Large intestine (tissue), 12 donors: ENCODE measurements at places on chromosomes 3 and 15.

GRCh38 chr15:38625886-38626285, 61.3 kb upstream of the RASGRP1 start:
- DNase-seq, result no peak

- no peak for DNase-seq
Observed at GRCh38 chr3:113839551-113839950, 963 bp downstream of the GRAMD1C start.

DNA sequence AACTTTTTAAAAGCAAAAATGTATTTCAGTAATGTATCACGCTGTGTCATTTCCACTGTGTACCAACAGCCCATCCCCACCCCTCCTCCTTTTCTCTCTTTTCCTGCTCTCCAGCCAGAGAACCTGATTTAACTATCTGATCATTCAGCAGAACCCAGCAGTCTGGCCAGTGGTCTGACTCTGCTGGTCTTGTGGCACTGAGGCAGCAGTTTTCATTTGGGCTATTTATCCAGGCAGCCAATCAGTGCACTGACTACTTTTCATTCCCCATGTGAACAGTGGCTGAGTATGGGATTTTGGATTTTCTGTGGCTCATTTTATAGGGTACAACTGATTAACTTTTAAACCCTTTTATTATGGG, 56.3 kb downstream of the GPR171 start:
- no peak for DNase-seq

GRCh38 chr3:14274999-14275961, 96.7 kb downstream of the LSM3 start:
- no peak for DNase-seq

- DNase-seq, result no peak
Observed at GRCh38 chr15:47887241-47887800, 170.0 kb downstream of the SEMA6D start.

DNA sequence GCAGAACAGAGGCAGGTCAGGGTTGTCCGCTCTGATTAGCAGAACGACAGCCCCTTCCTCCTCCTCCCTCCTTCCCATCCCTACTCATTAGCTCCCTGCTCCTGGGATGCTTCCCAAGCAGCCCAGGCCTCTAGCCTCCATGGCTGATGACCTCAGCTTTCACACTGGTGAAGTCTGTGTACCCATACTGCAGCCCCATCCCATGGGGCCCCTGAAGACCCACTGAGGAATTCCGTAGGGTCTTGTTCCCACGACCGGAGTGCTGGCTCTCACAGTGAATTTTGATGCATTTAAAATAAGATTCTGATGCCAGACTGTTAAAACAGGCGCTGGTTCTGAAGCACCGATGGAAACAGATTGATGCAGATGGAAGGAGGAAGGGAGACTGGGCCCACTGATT, 36.1 kb downstream of the GOLGA6A start:
- no peak for DNase-seq

GRCh38 chr15:40092256-40092978, 16.3 kb downstream of the BMF start:
- DNase-seq, result peak; percentile 75

DNA sequence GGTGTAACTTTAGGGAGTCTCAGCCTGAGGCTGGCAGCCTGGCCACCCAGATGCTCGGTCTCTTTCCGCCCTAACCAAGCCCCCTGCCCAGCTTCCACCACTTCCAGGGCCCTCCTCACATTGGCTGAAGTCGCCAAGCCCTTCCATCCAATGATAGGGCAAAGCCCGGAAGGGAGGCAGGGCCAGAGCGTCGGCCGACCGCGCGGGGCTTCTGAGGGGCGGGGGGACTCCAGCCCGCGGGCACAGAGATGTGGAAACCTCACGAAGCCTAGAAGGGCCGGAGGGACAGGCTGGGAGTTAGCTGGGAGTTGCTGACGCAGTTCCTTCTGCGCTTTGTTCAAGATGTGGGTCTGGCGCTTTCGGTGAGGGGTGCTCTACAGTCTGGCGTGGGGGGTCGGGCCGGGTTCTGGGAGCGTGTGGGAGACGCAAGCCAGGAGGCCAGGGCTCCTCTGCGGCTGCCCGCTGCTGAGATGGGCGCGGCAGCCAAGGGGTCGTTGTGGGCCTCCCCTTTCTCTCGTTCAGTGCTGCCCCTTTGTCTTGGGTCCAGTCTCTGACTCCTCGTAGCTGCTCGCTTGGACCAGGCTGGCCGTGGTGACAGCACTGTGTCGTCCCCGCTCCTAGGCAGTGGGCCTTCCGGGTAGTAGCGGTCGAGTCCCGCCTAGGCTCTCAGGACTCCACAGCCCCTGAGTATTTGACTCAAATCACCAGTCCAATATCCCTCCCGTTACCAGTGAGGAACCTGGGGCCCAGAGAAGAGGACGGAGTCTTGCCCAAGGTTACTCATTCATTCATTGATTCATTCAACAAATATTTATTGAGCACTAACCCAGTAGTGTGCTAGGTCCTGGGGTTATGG, at the start of gene ZNF660:
Gene ZNF660 (plus strand): TSS at position 319 of the 856 bp plus-strand sequence. CDS start 9,230 bp downstream, outside the sequence.
- DNase-seq, result peak; percentile 85

- no peak for DNase-seq
Observed at GRCh38 chr3:54905261-54905888, 22.5 kb downstream of the LRTM1 start.

DNA sequence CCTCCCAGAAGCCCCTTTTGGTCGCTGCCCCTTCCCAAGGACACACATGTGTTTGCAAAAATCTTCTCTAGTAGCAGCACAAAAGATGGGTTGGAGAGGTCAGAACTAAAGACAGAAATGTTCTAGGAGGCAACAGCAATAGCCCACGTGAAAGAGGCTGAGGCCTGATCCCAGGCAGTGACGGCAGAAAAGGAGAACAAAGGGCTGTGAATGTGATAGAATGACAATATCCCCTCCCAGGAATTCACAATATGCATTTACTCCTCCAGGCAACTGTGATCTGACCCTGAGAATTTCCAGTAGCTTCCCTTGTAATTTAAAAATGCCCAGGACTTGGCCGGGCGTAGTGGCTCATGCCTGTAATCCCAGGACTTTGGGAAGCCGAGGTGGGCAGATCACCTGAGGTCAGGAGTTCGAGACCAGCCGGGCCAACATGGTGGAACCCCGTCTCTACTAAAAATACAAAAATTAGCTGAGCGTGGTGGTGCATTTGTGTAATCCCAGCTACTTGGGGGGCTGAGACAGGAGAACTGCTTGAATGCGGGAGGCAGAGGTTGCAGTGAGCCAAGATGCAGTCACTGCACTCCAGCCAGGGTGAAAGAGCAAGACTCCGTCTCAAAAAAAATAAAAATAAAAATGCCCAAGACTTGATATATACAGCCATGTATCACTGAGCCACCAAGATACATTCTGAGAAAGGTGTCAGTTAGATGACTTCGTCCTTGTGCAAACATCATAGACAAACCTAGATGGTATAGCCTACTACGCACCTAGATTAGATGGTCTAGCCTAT, 43.6 kb upstream of the PIAS1 start:
- no peak for DNase-seq

GRCh38 chr3:192986379-192986778, 68.7 kb upstream of the MB21D2 start:
- DNase-seq, result no peak

DNA sequence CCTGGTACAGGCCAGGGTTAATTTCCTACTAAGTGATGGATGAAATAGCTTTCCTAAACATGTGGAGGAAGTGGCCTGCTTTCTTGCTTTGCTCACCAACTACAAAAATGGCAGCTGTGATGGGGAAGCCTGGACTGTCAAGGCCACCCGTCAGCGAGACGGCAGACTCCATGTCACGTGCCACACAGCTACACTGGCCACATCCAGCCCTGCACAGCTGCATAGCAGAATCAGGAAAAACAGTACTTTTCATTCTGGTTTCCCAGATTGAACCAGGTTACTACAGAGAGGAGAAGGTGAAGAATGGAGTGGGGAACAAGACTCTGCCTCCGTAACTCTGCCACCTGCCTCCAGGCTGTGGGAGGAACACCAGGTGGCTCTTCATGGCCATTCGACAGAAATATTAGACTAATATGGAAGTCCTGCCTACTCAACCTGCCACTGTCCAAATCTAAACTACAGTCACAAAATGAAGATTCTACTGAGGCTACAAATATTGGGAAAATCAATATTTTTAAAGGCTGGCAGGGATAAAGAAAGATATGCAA, 174.3 kb downstream of the MAGI1 start:
- no peak for DNase-seq

DNA sequence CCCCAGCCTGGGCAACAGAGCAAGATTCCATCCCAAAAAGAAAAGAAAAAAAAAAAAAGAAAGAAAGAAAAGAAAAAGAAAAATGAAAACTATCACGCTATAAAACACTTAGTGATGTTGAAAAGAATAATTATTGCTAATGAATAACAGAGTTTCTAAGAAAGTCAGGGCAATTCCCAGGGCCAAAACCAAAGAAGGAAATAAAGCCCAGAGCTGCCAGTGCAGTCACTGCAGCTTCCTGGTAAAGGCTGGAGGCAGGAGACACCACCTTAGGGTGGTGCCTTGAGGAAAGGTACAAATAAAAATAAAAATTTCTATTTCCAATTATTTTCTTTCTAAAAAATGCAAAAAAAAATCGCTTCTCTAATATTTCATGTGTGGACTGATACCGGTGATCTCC, 19.7 kb upstream of the UACA start:
- peak; percentile 53 for DNase-seq

DNA sequence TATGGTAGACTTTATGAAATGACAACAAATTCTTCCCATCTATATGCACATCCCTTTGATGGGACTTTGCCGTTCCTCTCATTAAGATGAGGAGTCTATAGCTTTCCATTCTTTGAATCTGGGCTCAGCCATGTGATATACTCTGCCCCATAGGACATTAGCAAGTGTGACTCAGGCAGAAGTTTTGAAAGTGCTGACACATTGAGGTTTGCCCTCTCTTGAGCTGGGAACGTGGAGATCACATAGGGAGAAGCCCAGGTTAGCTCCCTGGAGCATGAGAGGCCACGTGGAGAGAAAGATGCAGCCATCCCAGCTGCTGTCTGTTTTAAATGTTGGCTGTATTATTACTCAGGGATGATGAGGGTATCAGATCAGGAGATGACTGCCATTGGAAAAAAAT, 67.7 kb upstream of the OXTR start:
- DNase-seq, result no peak

- no peak for DNase-seq
Observed at GRCh38 chr3:119934249-119934648, 152.3 kb downstream of the NR1I2 start.

DNA sequence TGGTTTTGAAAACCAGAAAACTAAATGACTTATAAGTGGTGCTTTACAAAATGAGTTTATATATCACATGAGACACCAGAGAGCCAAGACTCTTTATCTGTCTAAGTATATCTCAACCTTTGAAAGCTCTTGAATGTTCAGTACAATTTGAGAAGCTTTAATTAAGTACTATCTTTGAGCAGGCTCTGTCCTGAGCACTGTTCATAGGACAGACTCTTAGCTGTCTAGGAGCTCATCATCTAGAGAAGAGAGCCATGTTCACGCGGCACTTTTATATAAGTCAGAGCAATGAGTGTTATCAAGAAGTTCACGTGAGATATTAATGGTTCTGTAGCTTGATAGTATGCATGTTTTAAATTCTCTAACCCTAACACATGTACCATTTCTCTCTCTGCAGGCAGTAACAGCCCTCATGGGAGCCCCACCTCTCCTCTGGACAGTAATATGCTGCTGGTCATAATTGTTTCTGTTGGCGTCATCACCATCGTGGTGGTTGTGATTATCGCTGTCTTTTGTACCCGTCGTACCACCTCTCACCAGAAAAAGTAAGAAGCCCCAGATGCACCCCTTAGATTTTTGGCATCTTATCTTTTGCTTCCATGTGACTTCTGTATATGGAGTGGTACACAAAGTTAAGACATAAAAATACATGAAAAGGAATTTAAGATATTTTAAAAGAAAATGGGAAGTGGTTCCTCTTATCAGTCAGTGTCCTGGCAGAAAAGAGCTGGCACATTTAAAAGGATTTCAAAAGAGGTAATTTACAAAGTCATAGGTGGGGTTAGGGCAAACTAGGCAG, 86.0 kb downstream of the HCN4 start:
- no peak for DNase-seq

DNA sequence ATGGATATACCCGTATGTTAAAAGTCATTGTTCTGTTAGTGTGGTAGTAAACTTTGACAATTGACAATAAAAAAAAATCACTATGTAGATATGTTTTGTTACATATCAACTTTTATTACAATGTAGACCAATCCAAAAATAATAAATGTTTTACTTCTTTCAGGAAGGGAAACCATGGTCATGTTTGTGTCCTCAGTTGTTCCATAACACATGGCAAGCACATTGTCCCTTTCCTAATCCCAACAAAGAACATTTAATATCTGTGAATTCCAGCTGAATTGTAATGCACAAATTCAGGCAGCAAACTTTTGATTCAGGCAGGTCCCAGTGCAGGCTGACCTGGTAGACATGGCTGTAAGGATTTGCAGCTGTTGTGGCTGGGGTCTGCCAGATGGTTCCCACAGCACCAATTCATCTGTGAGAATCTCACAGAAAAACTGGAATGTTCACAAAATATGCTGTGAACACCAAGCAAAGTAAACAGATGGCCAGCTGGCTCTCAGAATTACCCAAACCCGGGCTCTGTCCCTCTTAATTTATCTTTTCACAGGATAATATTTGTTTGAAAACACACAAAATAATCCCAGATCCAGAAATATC, 1.9 kb upstream of the SPG21 start:
- no peak for DNase-seq

DNA sequence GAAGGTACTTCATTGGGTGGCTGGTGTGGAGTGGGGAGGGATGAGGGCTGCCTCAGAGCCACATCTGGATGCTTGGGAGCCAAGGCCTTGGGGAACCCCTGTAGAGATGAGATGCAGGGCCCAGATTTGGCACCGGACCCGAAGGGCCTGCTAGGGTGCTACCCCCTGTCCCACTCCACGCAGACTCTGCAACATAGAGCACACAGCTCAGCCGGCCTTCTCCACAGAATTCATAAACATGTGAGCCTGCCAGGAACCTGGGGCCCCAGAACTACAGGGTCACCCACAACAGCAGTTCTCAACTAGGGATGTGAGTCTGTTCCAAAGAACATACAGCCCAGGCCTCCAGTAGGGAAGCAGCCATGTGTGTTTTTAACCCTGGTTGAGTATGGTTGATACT, 62.8 kb downstream of the LRIG1 start:
- DNase-seq, result no peak

- no peak for DNase-seq
Observed at GRCh38 chr3:78569804-78570203, 1198.0 kb downstream of the ROBO1 start.

DNA sequence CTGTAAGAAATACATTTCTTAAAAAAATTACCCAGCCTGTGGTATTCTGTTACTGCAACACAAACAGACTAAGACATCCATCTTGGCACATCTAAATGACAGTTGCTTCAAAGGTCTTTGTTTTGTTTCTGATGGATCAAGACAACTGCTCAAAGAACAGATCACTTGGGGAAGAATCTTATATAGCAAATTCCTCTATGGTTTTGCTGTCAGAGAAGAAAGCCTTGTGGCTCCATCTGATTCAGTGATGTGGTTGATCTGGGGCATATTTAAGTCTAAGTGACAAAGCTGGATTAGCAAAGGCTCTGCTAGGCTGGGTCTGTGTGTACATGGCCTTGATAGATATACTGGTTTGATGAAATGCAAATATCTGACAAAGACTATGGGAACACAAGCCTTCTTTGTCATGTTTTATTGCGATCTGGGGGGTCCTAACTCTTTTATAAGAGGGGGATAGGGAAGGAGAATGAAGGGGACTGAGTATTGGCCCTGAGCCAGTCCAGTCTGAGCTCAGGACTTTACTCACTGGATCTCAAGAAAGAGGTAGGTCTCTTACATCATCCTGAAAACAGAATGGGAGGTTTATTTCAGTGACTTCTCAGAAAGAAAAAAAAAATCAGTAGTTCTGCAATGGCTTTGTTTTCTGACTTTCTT, 14.3 kb upstream of the LIMD1 start:
- no peak for DNase-seq

GRCh38 chr15:96544162-96544756, 213.8 kb downstream of the NR2F2 start:
- DNase-seq, result no peak
